ENCODE measurements at places on chromosomes 16 and 17. TPM values are rescaled to one million over a fixed set of nuclear protein-coding genes. Genes with fewer than 3 reads are reported as not detected.

GRCh38 chr17:59485946-59486345, 79.5 kb upstream of the DHX40 start:
- H3K27ac ChIP-seq, result no peak overlapping the region
- DNase-seq, result no peak
- no peaks in the 10 kb centered on the region for H3K27me3 ChIP-seq
- H3K4me1 ChIP-seq, result peaks cover 3% of the 10 kb centered on the region

GRCh38 chr16:83473926-83474650, 333.7 kb upstream of the HSBP1 start:
- H3K4me1 ChIP-seq, result no peaks in the 10 kb centered on the region
- H3K36me3 ChIP-seq, result no peaks in the 10 kb centered on the region
- no peak overlapping the region for H3K27ac ChIP-seq

DNA sequence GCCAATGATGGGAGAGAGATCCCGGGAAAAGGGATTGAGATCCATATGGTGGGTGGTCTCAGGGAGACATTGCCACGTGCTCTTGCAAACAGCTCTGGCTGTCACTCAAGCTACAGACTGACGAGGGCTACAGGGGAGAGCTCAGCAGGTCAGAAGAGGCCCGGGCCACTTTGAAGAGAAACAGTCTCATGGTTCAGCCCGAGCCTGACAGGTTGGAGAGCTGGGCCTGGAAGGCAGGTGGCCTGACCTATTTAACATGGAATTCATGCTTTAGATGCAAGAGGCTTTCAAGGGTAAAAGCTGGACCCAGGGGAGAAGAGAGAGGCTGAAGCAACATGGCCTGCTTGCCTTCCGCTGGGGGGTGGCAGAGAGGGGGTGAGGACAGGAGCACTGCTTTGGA, 81.0 kb upstream of the BRD7 start:
- no peak for DNase-seq
- H3K27ac ChIP-seq, result no peak overlapping the region
- peaks cover 2% of the 10 kb centered on the region for H3K4me1 ChIP-seq
- no peaks in the 10 kb centered on the region for H3K36me3 ChIP-seq
- no peak overlapping the region for H3K4me3 ChIP-seq

GRCh38 chr16:5649762-5650743, 552.5 kb upstream of the EEF2KMT start:
- H3K4me1 ChIP-seq, result no peaks in the 10 kb centered on the region
- H3K4me3 ChIP-seq, result no peak overlapping the region
- H3K36me3 ChIP-seq, result no peaks in the 10 kb centered on the region
- H3K27me3 ChIP-seq, result no peaks in the 10 kb centered on the region
- no peak overlapping the region for H3K27ac ChIP-seq

CACNA1H gene
- total RNA-seq, result 0.84 TPM

DNA sequence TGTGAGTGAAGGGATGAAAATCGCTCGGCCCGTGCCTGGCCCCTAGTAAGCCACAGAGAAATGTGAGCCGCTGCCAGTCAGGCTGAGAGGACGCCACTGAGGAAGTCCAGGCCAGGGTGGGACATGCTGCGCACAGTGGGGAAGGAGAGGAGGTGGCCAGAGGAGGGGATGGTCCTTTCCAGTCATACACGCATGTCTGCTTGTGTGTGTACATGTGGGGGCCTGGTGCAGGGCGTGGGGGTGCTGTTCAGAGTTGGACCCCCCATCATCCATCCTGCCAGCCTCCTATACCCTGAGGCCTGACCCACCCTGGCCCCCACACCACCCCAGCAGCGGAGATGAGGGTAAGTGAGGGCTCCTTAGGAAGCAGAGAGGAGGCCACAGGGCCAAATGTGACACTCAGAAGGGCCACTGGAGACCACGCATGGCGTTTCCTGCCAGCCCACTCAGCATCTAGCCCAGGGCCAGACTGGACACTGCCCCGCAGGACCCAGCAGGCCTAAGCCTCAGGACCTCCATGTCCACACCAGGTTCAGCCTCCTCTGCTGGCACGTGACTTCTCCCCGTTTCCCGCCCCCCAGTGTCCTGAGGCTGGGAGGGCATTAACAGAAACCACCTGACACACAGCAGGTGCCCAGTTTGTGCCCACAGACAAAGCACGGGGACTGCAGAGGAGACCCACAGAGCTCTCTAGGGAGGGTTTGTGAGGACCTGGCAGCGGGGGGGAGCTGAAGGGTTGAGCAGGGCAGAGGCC, 7.0 kb downstream of the DOC2A start:
- H3K27ac ChIP-seq, result no peak overlapping the region
- no peak overlapping the region for H3K4me3 ChIP-seq
- no peaks in the 10 kb centered on the region for H3K27me3 ChIP-seq
- no peak for DNase-seq
- peaks cover 13% of the 10 kb centered on the region for H3K36me3 ChIP-seq

DNA sequence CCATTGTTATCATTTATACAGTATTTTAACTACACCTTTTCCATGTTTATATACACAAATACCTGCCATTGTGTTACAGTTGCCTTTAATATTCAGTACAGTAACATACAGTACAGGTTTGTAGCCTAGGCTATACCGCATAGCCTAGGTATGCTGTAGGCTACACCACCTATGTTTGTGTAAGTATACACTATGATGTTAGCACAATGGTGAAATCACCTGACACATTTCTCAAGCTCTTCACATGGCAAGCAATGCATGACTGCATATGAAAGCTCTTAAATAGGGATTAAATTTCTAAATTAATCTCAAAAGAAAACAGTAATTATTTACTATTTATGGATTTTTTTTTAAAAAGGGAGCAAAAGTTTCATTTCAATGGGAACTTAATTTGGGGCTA, 12.0 kb downstream of the LRRC37B start:
- peaks cover 20% of the 10 kb centered on the region for H3K4me1 ChIP-seq
- no peak overlapping the region for H3K4me3 ChIP-seq
- H3K36me3 ChIP-seq, result peaks cover 2% of the 10 kb centered on the region
- H3K27ac ChIP-seq, result no peak overlapping the region
- no peaks in the 10 kb centered on the region for H3K27me3 ChIP-seq

- peaks cover 7% of the 10 kb centered on the region for H3K4me1 ChIP-seq
- no peak overlapping the region for H3K27ac ChIP-seq
- no peaks in the 10 kb centered on the region for H3K27me3 ChIP-seq
Measured at GRCh38 chr17:60330731-60331130, 61.2 kb downstream of the USP32 start.

CTRB1 gene
- not detected for total RNA-seq

- no peaks in the 10 kb centered on the region for H3K27me3 ChIP-seq
- no peak for DNase-seq
- H3K4me3 ChIP-seq, result no peak overlapping the region
- H3K4me1 ChIP-seq, result peaks cover 16% of the 10 kb centered on the region
- H3K36me3 ChIP-seq, result peaks cover 2% of the 10 kb centered on the region
Measured at GRCh38 chr17:31113939-31114338, 19.2 kb downstream of the NF1 start.

SOX9 gene
- not detected for total RNA-seq

C17orf67 gene
- 1.9 TPM for total RNA-seq

DNA sequence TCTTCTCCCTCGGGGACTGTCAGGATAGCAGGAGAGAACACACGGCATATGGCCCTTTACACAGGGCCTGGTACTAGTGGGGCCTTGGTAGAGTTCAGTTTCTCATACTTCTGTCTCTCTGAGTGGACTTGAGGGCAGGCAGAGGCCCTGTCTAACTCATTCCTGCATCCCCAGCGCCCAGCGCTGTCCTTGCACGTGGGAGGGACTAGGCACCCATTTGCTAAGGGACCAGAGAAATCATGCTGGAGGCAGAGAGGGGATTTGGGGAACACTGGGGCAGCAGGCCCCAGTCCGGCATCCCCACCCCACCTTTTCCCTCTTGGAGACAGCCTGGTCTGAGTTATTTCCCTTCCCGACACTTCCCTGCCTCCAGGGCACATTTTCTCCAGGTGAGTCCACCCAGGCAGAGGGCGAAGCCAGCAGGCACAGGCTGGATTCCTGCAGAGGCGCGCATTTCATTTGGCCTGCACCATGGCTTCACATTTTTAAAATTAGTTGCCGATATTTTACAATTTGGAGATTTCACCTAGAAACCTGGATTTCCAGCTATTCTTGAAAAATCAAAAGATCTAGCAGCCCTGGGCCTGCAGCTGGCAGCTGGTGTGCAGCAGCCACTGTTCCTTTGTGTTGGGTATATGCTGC, 9.7 kb upstream of the NKD1 start:
- H3K27me3 ChIP-seq, result no peaks in the 10 kb centered on the region
- DNase-seq, result no peak
- no peak overlapping the region for H3K4me3 ChIP-seq

GRCh38 chr16:2238838-2239675, 2.8 kb downstream of the DNASE1L2 start:
- no peaks in the 10 kb centered on the region for H3K4me1 ChIP-seq
- no peaks in the 10 kb centered on the region for H3K27me3 ChIP-seq
- H3K36me3 ChIP-seq, result peaks cover 8% of the 10 kb centered on the region
- H3K4me3 ChIP-seq, result no peak overlapping the region
- no peak overlapping the region for H3K27ac ChIP-seq

Measured in activated naive CD4-positive, alpha-beta T cell treated with anti-CD3 and anti-CD28 coated beads for 36 hours (primary cell).